ENCODE measurements at places on chromosomes 4 and X. TPM values are rescaled to one million over a fixed set of nuclear protein-coding genes. Genes with fewer than 3 reads are reported as not detected.

GRCh38 chr4:79611026-79611425 lies 203.0 kb upstream of the GK2 start:
- no peak for DNase-seq

DNA sequence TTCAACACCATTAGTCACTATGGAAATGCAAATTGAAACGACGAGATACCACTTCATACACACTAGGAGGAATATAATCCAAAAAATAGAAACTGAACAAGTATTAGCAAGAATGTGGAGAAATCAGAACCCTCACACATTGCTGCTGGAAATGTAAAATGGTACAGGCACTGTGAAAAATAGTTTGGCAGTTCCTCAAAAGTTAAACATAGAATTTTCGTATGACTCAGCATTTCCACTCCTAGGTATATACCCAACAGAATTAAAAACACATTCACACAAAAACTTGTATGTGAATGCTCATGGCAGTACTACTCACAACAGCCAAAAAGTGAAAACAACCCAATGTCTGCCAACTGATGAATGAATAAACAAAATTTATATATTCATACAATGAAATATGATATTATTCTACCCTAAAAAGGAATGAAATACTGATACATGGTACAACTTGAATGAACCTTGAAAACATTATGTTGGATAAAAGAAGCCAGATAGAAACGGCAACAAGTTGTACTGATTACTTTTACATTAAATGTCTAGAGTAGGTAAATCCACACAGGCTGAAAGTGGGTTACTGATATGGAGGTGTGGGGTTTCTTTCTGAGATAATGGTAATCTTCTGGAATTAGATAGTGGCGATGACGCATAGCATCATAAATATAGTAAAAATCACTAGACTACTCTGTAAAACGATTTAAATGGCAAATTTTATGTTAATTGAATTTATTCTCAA lies 22.3 kb downstream of the TEC start:
- DNase-seq, result no peak

DNA sequence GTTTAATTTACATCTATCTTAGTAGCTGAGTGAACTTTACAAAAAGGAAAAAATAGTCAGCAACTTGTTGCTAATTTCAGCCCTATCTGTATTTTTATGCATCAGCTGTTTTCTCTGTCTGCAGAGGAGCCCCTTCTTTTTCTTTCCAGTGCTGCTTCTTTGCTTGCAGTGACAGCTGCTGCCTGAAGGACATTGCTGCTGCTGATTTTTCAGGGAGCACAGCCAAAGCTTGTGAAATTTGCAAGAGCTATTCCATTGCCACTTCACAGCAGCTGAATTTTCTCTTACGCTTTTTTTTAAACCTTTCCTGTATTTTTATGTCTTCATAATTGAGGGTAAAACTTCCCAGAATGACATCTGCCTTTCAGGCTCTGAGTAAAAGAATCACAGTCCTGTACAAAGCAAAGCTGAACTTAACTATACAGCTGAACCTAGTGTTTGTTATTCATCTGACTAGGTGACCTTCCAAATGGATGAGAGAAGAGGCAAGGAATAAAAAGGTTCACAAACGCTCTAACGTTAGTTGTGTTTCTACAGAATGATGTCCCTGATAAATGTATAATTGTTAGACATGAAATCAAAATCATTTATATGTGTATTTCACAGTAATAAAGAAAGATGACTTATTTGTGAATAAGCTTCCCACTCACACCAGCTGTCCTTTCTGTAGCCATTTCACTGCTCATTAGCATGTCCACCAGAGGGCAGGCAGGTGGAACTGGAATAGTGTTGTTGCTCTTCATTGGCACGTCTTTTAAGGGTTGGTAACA lies 541.4 kb downstream of the ADGRL3 start:
- DNase-seq, result no peak

ADAMTS3 gene
- total RNA-seq, result 0.41 TPM

GRCh38 chr4:113637823-113638561 lies 123.5 kb downstream of the CAMK2D start:
- DNase-seq, result no peak

GRCh38 chrX:84715315-84715714 lies 213.1 kb upstream of the HDX start:
- DNase-seq, result no peak

OPN1MW2 gene
- total RNA-seq, result not detected

CXorf51B gene
- total RNA-seq, result not detected

ETDB gene
- total RNA-seq, result not detected

RAB41 gene
- total RNA-seq, result not detected

DNA sequence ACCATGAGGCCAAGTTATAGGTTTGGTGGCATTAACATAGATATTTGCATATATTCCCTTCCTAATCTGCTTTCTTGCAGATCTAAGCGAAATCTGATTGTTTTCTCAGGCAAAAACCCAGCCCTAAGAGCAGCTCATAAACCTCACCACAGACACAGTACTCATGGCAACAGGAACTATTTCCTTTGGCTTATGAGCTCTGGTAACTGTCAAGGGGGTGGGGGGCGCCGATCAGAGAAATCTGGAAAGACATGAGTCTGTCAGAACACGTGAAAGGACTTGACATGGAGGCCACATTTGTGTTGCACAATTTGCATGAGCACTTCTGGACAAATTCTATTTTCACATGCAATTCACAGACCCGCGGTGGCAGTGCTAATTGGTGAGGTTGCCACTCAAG lies 83.7 kb downstream of the MGST2 start:
- DNase-seq, result no peak

DNA sequence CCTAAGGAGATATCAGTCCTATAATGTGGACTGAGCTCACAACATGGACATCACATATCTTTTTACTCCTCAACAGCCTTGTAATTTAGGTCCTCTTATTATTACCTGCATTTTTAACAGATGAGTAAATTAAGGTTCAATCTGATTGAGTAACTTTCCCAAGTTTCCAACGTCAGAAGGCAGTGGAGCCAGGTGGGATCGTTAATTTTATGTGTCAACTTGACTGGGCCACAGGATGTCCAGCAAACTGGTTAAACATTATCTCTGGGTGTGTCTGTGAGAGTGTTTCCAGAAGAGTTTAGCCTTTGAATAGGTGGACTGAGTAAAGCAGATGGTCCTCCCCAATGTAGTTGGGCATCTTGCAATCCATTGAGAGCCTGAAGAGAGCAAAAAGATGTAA lies 59.0 kb upstream of the SLIT2 start:
- DNase-seq, result no peak

GRCh38 chr4:94497690-94498089 lies 45.9 kb downstream of the PDLIM5 start:
- DNase-seq, result no peak

GRCh38 chrX:34884817-34885216 lies 57.8 kb upstream of the FAM47B start:
- DNase-seq, result no peak

DNA sequence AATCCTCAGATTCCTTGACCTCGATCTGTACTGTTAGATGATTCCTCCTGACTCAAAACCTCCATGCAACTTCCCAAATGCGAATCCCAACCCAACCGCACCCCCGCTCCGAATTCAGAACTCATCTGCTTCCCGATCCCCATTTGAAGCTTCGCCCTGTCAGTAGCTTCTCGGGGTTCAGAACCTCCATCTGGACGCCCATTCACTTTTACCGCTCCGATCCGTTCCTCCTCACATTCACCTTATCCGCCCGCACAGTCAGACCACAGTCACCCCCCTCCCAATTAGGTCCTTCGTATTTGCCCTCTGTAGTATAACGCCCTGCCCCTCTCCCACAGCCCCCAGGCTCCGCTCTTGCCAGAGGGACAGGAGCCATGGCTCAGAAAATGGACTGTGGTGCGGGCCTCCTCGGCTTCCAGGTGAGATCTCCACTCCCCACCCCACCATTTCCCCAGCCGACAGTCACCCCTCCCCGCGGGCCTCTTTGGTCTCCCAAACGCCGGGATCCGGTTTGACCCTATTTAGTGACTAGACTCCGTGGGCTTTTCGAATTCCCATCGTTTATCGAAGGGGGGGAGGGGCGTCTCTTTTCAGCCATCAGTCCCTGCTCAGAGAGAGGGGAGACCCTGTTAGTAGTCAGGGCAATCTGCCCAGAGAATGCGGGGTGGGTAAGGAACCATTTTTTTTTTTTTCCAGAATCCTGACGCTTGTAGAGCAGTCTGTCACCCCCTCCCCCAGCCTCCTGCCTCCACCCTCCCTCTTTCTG lies 691 bp downstream of the MAGED1 start:
- peak; percentile 34 for DNase-seq

GRCh38 chrX:13483773-13484172 lies 85.6 kb upstream of the EGFL6 start:
- no peak for DNase-seq

DNA sequence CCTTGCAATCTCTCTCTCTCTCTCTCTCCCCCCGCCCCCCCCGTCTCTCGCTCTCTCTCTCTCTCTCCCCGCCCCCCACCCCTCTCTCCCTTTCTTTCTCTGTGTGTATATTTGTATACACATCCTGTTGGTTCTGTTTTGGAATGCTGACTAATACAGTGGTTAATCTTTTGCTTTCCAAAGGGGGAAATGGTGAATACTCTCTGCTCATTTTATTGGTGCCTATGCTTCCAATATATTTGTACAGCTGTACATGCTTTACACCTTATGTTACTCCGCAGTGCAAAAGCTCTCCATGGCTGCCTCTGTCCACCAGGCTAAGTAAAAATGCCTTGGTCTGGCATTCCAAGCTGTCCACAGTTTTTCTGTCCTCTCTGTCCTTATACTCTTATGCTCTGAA lies 158.8 kb downstream of the RBMX2 start:
- no peak for DNase-seq

DNA sequence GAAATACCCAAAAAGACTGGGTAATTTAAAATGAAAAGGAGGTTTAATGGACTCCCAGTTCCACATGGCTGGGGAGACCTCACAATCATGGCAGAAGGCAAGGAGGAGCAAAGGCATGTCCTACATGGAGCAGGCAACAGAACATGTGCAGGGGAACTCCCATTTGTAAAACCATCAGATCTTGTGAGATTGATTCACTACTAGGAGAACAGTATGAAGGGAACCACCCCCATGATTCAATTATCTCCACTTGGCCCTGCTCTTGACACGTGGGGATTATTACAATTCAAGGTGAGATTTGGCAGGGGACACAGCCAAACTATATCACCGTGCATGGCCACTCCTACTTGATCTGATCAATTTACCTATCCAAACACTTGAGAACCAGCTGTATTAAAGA lies 131.5 kb upstream of the LDB2 start:
- DNase-seq, result no peak

- no peak for DNase-seq
Measured at GRCh38 chr4:8913858-8914460, 42.3 kb upstream of the HMX1 start.

SPANXN1 gene
- total RNA-seq, result not detected

DNA sequence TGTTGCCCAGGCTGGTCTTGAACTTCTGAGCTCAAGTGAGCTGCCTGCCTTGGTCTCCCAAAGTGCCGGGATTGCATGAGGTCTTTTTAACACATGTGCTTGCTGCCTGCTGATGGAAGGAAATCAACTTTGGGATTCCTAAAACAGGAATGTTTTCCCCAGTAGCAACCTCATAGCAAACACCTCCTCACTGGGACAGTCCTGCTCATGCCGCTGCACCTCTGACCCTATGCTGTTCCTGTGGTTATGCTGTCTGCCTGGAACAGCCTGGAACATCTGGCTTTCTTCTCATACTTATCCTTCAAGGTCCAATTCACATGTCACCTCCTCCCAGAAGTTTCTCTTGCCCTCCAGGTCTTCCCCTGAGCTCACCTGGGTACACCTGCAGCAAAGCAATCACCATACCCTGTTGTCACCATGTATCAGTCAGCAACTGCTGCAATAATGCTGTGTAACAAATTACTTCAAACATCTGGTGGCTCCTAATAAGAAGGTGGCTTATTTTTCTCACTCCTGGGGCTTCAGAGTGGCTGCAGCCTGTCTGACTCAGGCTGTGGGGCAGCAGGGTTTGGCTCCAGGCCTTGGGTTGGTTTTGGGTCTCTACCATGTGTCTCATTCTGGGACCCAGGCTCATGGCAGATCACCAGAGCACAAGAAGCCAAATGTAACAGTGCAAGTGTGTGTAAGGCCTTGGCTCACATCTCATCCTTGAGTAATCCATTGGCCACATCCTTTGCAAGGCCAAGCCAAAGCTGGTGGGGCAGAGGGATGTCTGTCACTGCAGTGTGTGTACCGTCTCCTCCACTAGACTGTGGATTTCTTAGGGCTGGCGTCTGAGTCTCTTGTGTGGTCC lies 59.4 kb upstream of the SORCS2 start:
- no peak for DNase-seq

GRCh38 chr4:39048311-39048710 lies 13.7 kb upstream of the KLHL5 start:
- no peak for DNase-seq

TRPC3 gene
- total RNA-seq, result 0.17 TPM

- no peak for DNase-seq
Measured at GRCh38 chr4:172105918-172106317, 292.7 kb downstream of the GALNTL6 start.

- DNase-seq, result no peak
Measured at GRCh38 chrX:91435395-91435794, 756 bp downstream of the PABPC5 start.

DNA sequence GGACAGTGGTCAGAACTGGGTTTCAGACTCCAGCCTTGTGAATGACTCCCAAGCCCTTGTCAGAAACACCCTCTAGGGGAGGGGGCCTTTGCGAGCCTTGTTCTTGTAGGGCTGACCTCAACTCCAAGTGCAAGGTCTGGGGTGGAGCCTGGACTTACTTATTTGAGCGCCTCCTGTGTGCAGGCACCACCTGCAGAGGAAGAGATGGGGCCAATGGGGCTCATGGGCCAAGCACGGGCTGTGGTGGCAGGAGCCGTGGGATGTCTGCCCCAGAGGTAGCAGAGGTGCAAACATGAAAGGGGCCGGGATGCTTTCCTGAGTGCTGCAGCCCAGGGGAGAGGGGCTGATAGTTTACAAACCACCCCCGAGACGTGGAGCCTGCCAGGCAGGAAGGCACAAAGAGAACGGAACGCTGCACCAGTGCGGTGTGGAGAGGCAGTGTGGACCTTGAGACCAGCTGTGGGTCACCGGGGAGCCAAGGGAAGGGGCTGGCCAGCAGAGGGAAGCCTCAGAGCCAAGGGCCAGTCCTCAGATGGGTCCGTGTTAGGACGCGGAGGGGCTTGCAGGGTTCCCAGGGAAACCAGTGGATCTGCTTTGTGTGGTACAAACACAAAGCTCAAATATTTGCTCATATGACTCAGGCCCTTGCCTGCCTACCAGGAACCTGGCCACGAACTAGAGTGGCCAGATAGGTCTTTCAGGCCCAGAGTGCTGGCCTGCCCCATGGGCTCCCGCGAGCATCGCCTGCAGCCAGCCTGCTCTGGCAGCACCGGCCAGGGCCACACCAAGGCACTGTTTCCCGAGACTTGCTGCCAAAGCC lies 8.7 kb upstream of the TADA2B start:
- no peak for DNase-seq

- DNase-seq, result no peak
Measured at GRCh38 chr4:124067046-124067445, 645.5 kb downstream of the ANKRD50 start.

DNA sequence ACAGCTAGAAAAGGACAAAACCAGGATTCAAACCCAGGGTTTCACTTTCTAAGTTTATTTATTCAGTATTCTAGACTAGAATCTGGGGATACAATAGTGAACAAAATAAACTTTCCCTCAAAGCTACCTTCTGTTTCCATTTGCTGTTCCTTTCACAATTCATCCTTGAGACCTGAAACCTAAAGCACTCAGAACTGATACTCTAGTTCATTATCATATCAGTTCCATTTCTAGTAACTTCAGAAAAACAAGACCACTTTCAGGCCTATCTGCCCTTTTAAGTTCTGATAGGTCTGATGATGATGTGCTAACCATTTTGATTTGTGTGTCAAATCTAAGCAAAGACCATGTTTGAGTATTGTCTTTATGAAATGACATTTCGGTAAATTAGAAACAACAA lies 7.8 kb upstream of the XK start:
- no peak for DNase-seq

- DNase-seq, result no peak
Measured at GRCh38 chrX:17833954-17834353, 27.1 kb downstream of the RAI2 start.
